ENCODE measurements at places on chromosomes 7 and 10.

DNA sequence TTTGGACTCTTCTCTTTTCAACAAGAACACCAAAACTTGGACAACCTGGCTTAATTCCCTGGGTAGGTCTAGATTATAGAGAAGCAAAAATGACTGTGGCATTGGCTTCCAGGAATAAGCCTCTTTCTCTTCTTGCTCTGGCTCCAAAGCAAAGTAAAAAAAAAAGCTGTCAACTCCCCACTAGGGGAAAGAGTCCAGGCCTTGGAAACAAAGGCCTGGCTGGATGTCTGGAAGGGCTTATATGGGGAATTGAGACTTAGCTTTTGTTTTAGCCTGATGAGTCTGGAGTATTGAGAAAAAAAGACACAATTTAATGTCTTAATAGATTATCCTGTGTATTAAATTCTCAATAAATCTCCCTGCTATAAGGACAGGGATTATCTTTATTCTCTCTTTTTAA, 300.6 kb downstream of the SORCS3 start:
- DNase-seq, result no peak

DNA sequence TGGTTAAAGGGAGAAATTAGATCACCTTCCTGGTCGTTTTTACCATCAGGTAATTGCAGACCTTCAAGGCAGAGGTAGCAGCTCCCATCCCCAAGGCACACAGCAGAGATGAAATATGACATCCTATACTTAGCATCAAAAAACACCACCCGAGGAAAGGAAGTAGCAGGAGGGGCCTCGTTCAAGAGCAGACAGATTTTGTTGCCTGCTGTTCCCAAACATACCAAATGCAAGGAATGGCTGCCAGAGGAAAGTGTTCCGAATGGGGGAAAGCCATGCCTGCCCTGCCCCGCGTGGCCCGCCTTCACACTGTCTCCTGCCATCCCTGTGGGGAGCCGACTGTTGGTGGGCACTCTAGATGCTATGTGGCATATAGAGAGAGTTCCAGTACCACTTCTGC, 18.0 kb downstream of the FKBP6 start:
- DNase-seq, result no peak

- no peak for DNase-seq
Measured at GRCh38 chr10:79023240-79024162, 45.3 kb upstream of the ZMIZ1 start.

DNA sequence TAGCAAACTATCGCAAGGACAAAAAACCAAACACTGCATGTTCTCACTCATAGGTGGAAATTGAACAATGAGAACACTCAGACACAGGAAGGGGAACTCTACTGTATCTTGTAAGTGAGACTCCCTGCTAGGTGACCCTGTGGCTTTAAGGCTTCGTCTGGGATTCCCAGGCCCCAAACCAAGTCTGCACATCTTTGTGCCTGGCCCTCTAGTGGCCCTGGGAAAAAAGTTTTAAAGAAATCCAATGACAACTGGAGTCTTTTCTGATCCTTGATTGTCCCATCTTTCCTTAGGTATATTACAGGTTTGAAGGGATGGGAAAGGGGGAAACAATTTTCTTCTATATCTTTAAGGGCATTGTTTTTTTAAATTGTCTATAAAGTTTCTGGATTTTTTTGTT, 10.6 kb upstream of the LIPM start:
- peak; percentile 41 for DNase-seq

GRCh38 chr10:130958003-130958402, 353.5 kb downstream of the TCERG1L start:
- no peak for DNase-seq

GRCh38 chr7:99669782-99670181, 10.0 kb downstream of the CYP3A5 start:
- DNase-seq, result no peak

GRCh38 chr10:58733436-58733835, 220.8 kb downstream of the BICC1 start:
- DNase-seq, result no peak

DNA sequence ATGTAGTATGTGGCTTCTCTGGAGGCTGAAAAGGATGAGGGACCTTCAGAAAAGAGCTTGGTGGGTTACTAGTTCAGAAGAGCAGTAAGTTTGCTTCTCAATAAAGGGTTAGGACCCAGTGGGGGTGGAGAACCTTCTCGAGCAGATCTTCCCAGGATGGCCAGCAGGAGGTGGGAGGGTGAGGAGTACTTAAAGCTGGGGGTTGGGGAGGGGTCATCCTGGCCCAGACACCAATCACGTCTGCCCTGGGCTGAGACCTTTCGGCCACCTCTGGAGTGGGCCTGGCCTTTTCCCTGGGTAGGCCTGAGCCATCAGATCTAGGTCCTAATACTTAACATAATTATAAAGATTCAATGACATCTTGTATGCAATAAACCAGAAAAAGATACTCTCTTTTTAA, 149.0 kb upstream of the TCF7L2 start:
- DNase-seq, result no peak

- DNase-seq, result no peak
Measured at GRCh38 chr7:151888079-151889067, 11.5 kb upstream of the PRKAG2 start.

GRCh38 chr10:10498781-10499180, 518.9 kb upstream of the CELF2 start:
- DNase-seq, result no peak

DNA sequence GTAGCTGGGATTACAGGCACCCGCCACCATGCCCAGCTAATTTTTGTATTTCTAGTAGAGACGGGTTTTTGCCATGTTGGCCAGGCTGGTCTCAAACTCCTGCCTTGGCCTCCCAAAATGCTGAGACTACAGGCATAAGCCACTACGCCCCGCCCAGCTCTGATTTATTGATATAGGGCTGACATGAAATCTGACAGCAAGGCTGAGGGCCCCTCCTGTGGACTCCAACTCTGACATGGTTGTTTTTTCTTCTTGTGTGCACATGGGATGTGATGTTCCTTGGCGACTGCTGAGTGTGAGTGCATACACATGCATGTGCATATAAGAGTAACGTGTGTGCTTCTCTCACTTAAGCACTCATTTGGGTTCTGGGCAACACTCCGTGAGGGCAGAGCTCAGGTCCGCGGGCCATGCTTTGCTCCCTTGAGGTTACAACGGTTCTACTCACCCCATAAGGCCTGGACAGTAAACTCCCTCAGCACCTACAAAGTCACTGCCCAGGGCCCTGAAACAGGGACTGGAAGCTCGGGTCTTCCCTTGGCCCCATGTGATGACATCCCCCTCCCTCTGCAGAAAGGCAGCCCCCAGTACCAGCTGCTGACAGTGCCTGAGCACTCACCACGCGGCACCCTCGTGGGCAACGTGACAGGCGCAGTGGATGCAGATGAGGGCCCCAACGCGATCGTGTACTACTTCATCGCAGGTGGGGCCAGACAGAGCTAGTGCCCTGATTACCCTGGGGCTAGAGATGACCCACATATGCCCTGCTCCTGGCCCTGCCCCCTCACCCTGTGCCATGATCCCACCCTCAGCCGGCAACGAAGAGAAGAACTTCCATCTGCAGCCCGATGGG, 33.6 kb upstream of the VSIR start:
- no peak for DNase-seq

DNA sequence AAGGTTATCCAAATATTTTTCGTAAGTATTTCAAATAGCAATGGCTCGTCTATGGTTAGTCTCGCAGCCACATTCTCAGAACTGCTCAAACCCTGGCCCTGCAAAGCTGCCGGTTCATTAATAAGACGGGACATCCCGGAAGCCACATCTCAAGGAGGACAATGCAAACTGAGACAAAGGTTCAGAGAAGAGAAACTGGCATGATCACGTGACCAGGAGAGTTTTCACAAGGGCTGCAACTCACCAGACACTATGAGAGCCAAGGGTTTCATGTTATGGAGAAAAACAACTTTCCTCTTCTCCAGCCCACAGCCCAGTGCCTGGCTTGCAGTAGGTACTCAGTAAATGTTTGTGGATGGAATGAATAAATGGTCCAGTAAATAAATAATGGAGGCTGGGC, 5.0 kb upstream of the HSPA12A start:
- DNase-seq, result no peak

- DNase-seq, result no peak
Measured at GRCh38 chr10:71776481-71776925, 3.2 kb upstream of the VSIR start.

GRCh38 chr7:142231716-142232115, 26.1 kb downstream of the PRSS58 start:
- peak; percentile 10 for DNase-seq

GRCh38 chr7:75835688-75836285, 22.2 kb upstream of the CCL24 start:
- no peak for DNase-seq

- DNase-seq, result no peak
Measured at GRCh38 chr10:48901319-48901718, 38.3 kb downstream of the LRRC18 start.

- DNase-seq, result peak; percentile 64
Measured at GRCh38 chr7:31744294-31744874, 57.4 kb downstream of the PPP1R17 start.

- DNase-seq, result no peak
Measured at GRCh38 chr10:68543004-68543918, 15.9 kb upstream of the SLC25A16 start.

- no peak for DNase-seq
Measured at GRCh38 chr7:155194382-155195140, 103.1 kb upstream of the INSIG1 start.

GRCh38 chr10:71984809-71985388, 20.7 kb downstream of the CHST3 start:
- DNase-seq, result no peak

Measured in Jurkat, Clone E6-1 (cell line).